ENCODE measurements at places on chromosomes 7 and 10.

DNA sequence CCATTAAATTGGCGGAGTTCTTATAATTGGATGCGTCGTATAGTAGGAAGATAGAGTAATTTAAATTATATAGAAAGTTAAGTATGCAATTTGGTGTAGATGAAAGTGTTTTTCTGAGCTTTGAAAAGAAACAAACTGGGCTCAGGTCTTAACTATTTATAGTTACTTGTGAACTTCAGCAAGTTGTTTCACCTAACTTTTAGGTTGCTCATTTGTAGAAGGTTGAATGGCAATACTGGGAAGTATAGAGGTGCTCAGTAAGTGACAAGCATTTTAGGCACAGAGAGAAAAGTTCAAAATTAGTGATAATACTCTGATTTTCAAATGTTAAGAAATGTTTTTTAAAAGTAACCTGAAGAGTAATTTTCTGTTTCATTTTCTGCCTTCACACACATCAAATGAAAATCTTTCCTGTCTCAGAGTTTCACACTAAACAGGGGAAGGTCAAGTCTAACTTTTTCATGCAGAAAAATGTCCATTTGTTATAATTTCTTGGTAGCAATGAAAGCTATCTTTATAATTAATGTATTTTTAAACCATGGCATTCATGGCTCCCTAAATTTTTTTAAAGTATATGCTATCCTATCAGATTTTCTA lies 146.5 kb downstream of the PHF14 start:
- DNase-seq: no peak

DNA sequence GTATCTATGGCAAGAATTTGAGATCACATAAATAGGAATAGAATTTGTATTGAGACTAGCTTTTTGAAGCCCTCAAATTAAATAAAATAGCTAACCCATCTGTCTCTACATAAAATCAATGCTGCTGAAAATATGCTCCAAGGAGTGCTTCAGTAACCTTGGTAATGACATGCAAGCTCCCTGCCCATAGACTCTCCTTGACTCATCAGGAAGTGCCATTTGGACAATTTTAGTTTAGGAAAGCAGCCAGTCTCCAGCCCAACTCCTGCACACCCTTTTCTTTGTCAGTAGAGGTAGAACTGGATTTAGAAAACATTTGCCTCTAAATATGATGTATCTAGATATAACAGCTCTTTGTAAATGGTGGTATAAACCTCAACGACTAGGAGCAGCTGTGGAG lies 69.9 kb upstream of the PTPRZ1 start:
- DNase-seq: no peak

DNA sequence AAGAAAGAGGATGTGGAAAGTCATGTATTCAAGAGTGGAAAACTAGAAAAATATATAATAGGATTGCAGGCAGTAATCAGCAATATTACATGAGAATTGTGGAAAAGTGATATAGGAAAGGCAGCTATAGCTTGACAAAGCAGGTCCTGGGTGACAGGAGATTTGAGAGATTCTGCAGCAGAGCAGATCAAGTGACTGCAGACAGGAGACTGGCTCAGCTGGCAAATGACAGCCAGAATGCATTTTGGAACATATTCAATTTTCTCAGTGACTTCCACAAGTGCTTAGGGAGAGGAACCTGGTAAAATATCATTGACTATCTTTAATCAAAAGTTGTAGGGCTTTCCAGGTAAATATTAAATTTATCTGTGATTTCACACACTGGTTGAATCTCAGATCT lies 260.5 kb upstream of the CACNA2D1 start:
- DNase-seq: no peak

- DNase-seq: no peak
Observed at GRCh38 chr10:48444266-48444665, 137.8 kb downstream of the MAPK8 start.

- DNase-seq: no peak
Observed at GRCh38 chr10:96690755-96691730, 29.3 kb downstream of the PIK3AP1 start.

- DNase-seq: no peak
Observed at GRCh38 chr7:47027695-47028240, 554.1 kb downstream of the TNS3 start.

DNA sequence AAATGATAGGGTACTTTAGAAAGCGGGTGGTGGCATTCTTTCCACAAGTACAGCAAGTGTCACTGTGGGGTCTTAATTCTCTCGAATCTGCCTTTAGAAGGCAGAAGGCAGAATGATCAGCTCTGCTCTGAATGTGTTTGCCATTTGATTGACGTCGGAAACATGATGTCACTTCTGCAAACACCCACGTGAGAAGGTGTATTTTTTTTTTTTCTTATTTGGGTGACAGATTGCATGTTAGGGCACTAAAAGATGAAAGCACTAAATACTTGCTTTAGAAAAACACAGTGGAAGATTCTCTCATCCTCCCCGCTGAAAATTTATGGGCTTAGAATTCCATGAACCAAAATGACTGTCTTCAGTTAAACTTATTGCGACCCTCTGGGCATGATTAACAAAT lies 150.2 kb downstream of the TCF7L2 start:
- DNase-seq: no peak
